IPS-NIHi11 (cell line): ENCODE measurements at places on chromosomes 12 and 14.
A peak's percentile ranks its signal among the peaks of the same experiment; 100 is the strongest.

DNA sequence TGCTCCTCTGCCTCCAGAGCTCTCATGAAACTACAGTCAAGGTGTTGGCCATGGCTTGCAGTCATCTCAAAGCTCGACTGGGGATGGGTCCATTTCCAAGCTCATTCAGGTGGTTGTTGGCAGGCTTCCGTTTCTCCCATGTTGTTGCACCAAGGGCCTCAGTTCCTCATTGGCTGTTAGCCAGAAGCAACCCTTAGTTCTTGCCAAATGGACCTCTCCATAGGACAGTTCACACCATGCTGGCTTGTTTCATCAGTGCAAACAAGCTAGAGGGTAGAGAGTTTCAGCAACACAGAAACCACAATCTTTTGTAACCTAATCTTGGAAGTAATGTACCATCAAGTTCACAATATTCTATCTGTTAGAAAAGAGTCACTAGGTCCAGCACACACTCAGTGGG, 22.7 kb upstream of the PPM1A start:
- no peak for DNase-seq

DNA sequence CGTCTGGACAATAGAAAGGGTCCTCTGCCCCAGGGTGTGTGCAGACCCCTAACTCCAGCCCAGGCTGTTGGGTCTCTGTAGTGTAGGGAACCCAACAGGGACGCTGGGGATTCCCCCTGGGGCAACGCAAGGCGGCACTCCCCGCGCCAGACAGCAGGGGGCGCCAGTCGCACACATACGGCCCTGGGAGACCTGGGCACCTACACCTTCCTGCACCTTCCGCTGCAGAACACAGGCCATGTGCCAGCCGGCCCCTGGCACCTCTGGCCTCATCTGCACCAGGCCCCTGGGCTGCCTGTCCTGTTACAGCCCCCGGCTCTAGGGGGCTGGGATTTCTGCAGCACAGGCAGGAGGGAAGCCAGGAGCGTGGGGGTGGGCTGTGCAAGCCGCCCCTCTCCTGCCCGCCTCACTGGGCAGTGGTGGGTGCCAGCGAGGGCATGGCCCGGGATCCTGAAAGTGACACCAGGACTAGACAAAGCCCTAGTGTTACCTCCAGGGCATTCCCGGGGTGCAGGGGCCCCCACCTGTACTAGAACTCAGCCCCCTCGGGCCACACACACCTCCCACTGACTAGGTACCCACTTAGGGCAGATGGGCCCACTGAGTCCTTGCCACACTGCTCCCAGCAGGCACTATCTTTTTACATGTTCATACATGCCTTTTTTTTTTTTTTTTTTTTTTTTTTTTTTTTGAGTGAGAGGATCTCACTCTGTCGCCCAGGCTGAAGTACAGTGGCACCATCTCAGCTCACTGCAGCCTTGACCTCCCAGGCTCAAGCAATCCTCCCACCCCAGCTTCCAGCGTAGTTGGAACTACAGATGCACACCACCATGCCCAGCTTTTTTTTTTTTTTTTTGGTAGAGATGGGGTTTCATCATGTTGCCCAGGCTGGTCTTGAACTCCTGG, 37.5 kb downstream of the CCNK start:
- DNase-seq: peak; percentile 93

DNA sequence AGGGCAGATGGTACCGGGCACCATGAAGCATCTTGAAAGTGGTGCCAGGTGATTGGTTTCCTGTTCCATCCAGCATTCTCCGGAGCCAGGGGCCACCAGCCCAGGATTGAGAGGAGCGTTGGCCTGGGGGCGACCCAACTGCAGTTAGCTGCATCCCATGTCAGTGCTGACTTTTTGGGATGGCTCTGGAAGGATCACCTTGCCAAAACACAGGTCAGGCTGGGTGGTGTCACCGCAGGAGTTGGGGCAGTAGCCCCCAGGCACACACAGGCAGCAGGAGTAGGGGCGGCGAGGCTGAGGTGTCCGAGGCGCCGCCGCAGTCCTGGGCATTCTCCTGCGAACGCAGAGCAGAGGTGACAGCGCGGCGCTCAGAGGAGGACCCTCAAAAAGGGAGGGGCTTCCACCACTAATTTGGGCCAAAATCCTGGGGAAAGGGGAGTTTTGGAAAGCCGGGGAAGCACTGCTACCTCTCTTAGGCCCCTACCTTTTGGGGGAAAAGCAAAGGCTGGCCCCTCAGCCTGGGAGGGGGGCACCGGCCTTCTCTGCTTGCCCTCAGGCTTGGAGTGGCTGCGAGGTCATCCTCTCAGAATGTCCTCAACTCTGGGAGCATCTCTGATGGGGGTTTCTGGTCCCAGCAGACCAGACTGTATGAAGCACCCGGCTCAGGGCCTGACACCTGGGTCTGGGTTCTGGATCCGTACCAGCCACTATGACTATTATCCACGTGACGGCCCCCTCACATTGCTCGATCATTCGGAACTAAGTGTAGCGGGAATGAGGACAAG, 26.7 kb upstream of the LRTM2 start:
- no peak for DNase-seq

- no peak for DNase-seq
Measured at GRCh38 chr12:29844667-29845066, 60.9 kb upstream of the TMTC1 start.

- peak; percentile 34 for DNase-seq
Measured at GRCh38 chr12:14937689-14938088, 648 bp downstream of the ERP27 start.

- no peak for DNase-seq
Measured at GRCh38 chr12:57332646-57333312, 81.8 kb upstream of the STAC3 start.

DNA sequence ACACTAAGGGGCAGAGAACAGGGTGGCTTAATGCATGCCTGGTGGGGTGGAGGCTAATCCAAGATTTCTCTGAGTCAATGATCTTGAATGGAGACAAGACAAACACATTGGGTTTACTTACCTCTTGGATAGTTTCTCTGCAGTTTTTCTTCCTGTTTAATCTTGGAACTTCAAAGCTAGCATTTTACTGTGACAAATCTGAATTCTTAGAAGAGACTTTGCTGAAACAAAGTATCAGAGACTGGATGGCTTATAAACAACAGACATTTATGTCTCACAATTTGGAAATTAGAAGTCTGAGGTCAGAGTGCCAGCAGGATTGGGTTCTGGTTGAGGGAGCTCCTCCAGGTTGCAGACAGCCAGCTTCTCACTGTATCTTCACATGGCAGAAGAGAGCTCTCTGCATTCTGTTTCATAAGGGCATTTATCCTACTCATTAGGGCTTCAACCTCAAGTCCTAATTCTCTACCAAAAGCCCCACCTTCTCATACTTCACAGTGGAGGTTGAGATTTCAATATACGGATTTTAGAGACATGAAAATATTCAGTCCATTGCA, 921.8 kb downstream of the VRK1 start:
- DNase-seq: no peak

GRCh38 chr12:128323145-128323920, 56.4 kb downstream of the TMEM132C start:
- DNase-seq: no peak

DNA sequence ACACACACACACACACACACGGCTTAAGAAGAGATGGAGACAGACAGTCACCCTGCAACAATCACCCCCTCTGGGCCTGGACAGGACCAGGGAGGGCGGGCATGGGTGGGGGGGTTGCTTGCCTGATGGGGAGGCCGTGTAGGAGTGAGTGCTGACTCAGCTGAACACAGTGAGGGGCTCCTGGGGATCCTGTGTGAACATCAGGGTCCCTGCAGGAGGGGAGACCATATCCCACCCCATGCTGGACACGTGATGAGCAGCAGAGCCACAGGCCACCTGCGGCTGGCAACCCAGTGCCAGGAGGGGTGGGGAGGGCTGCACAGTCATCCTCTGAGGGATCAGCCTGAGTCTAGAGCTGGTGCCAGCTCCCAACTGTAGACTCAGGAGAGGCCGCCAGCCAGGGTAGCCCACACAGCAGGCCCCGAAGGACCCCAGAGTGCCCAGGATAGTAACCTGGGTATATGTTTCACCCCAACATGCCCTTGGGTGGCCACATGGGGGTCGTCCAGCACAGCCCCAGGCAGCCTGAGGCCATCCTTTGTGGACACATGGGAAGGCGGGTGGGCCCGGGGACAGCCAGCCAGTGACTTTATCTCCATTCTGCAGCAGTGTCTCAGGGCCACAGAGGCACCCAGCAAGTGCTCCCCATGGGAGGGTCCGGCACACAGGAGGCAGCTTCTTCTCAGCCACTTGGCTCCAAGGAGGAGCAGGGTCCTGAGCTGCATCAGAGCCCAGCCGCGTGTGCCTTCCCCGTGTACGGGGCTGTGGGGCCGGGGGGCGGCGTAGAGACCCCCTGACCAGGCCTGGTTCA, 73.7 kb upstream of the SFSWAP start:
- no peak for DNase-seq

GRCh38 chr14:100615736-100616695, 28.8 kb upstream of the BEGAIN start:
- no peak for DNase-seq

- no peak for DNase-seq
Measured at GRCh38 chr14:104316121-104316722, 177.8 kb downstream of the KIF26A start.

GRCh38 chr12:53198486-53199110, 8.5 kb downstream of the ITGB7 start:
- no peak for DNase-seq

DNA sequence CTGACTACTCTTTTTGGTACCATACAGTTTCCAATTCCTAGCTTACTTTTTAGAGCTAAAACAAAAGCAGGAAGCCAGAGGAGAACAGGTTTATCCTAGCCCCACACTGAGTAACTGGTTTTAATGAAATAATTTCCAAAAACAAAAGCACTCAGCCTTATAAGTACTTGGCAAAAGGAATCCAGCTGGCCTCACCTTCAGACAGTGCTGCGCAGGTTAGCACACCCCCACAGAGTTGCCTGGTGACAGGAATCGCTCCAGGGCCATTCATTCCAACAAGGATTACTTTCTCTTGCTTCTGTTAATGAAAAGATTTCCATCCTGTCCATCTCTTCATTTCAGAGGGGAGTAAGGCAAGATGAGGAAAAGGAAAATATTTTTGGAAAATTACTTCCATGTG, 84.6 kb downstream of the SCFD1 start:
- DNase-seq: no peak

GRCh38 chr14:69101331-69101826, 51.5 kb downstream of the DCAF5 start:
- DNase-seq: peak; percentile 29

DNA sequence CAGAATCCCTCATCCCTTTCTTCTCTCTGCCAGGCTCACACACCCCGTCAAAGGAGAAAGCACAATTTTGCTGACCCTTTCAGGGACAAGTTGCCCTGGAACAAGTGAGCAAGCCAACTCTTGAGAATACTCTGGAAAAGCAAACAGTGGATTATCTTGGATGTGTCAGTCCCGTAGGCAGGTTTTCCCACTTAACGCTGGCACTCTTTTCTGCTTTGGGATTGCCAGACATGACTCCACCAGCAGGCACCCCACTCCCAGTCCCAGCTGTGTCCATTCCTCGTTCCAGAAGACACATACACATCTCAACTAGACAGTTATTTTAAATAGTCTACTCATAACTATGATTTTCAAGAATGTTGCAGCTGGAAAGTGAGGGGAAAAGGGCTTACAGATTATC, 145.5 kb upstream of the CDKN3 start:
- no peak for DNase-seq

- DNase-seq: no peak
Measured at GRCh38 chr12:1348606-1349005, 245.8 kb downstream of the FBXL14 start.

GRCh38 chr12:115294453-115295133, 610.6 kb upstream of the TBX3 start:
- no peak for DNase-seq

GRCh38 chr14:50762001-50762930, 68.7 kb downstream of the NIN start:
- DNase-seq: no peak

- DNase-seq: no peak
Measured at GRCh38 chr12:6266541-6266966, 43.9 kb upstream of the PLEKHG6 start.

- DNase-seq: no peak
Measured at GRCh38 chr14:60188115-60188514, 22.9 kb upstream of the DHRS7 start.

DNA sequence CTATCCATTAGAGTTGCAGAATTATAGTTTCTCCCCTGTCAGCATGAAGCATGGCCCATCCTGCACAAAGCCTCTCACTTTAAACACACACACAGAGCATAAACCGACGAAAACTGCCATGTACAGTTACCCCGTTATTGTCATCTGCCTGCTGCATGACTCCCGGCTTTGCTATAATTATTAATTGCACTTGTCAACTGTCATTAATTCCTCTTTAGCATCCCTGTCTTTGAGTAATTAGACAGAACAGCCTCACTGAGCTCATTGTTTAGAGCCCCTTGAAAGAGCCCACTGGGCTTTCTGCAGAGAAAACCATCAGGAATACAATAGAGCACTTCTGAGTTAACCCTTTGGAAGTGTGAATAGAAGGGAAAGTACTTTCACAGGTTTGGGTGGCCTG, 307.2 kb upstream of the SOX5 start:
- DNase-seq: peak; percentile 17

DNA sequence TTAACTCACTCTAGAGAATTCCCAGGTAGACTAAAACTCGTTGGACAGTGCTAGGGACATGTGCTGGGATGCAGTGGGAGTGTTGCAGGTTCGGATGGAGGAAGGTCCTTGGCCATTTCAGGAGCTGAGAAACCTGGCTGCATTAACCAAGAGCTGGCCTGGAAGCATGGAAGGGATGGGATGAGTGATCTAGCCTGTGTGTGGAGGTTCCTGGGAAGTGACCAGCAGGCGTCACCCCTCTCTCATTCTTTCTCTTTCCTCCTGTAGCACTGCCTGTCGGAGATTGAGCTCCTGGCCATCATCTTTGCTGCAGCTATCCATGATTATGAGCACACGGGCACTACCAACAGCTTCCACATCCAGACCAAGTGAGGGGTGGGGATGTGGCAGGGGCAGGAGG, 15.6 kb downstream of the PPP1R1A start:
- peak; percentile 48 for DNase-seq

- DNase-seq: no peak
Measured at GRCh38 chr12:107351713-107352112, 258.4 kb upstream of the CRY1 start.

- DNase-seq: peak; percentile 94
Measured at GRCh38 chr12:57611108-57611826, at the start of gene ARHGEF25. ARHGEF25 (plus strand) TSS chr12:57611435; CDS start chr12:57611895, 460 bp downstream.

- DNase-seq: no peak
Measured at GRCh38 chr12:57739387-57739786, 845 bp upstream of the AGAP2 start.

DNA sequence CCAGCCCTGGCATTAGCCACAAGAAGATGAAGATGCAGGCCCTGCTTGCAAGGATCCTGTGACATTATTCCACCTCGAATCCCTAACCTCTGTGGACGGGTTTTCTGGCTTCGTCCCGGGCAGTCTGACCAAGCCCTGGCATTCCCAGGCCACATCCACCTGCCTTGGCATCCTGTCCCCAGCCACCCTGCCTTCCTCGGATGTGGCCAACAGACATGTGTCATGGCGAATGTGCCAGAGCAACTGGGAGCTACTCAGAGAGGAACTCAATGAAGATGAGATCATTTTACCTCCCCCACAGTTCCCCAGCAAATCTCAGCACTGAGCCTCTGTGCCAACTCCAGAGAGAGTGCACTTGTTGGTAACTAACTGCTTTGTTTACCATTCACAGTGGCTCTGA, 33.5 kb upstream of the KCNA5 start:
- no peak for DNase-seq
